ENCODE measurements at places on chromosomes 5 and 9.

- DNase-seq = no peak
These were observed 130.1 kb downstream of the TRIO start for GRCh38 chr5:14273207-14273767.

DNA sequence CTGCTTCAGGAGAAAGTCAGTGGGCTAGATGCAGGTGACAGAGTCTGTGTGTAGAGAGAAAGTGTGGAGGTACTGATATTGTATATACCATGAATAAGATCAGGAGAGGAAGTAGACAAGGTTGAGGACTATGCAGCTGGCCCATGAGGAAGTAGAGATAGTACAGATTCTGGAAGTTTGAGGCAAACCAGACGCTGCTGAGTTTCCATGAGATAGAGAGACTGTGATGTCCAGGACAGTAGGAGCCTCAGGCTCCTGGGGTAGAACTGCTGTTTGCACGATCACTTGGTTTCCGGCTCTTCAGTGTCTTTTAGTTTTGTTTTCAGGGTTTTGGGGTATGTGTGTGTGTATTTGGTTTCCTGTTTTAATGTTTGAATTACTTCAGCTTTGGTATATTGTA is 13.6 kb downstream of the OTULINL start:
- DNase-seq = no peak

- DNase-seq = no peak
These were observed 6.5 kb downstream of the HK3 start for GRCh38 chr5:176892663-176893062.

- no peak for DNase-seq
These were observed 212.1 kb downstream of the ARL15 start for GRCh38 chr5:54098267-54098666.

DNA sequence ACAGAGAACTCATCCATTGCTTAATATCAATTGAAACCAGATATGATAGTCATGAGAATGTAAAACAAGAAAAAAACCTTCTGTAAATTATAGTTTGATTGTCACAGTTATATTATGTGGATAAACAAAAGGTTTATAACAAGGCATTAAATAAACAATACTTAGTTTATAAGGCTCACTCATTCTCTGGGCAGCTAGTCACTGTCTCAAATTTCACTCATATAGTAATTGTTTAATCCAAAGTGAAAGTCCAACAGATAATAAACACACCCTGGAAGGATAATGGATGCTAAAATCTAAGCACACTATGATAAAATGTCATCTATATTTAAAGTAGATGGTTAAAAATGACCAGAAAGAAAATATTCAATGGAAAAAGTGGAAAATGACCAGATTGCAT is 30.8 kb upstream of the SLC12A2 start:
- DNase-seq = no peak

DNA sequence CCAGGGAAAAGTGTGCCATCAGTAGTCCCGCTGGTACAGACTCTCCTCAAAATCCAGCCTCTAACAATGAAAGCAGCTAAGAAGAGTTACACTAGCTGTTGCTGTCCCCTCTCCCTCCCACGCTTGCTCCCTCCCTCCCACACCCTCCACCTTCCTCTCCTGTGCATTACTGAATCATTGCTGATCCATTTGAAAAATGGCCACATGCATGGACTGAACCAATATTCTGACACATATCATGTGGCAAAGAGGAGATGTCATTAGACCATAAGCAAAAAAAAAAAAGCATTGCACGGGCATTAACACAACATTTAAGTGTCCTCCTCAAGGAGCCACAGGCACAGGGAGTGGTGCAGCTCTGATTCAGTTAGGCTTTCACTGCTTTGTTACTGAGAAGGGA is 37.9 kb downstream of the LHFPL2 start:
- DNase-seq = no peak

DNA sequence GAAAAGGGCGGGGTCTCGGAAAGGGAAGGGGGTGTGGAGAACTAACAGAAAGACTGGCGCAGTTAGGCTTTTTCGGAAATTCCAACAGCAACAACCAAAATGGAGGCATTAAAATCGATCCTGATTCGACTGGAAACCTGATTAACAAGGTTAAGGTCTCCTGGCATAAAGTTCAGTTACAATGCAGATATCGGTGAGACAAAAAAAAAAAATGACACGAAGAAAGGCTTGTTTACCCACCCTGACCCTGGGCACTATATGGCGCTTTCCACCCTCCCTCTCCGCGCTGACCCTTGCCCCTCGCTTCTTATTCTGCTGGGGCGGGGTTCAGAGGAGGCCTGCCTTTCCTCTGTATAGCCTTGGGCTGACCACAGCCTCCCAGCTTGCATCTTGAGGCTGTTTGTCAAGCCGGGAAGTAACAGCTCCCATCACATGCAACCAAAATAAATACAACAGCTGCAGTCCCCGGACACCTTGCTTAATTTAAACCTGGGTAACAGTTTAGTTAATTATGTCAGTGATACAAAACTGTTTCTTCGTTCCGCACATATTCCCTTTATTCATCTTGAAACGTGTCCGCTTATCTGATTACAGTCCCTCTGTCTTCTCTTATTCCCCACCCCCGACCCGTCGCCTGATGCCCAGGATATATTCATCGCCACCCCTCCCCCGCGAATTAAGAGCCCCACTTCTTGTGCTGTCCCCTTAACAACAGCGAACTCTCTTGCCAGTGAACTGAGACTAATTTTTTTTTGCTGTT is 795 bp upstream of the PJA2 start:
- DNase-seq = peak; percentile 38

- no peak for DNase-seq
These were observed at the start of gene ADAMTS2 for GRCh38 chr5:179345433-179346321. Gene ADAMTS2, minus strand, starts transcription at chr5:179345461. Its CDS starts 133 bp downstream, at chr5:179345328.

DNA sequence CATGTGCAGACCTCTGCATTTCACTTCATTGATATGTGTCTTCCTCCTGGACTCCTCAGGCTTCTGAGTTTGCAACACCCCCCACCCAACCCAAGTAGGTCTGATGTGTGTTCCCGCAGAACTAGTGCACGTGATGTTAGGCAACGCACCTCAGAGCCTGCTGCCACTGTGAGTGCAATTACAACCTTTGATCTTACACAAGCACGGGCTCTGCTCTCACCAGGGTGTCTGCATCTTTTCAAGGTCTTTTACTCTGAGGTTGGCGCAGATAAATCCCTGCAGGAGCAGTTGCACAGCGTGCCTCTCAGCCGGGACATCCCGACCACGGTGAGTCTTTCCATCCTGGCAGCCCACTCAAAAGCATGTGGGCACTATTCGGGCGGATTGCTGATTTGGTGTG is 80.1 kb downstream of the EGFLAM start:
- DNase-seq = no peak
